Stimulated activated CD4-positive, alpha-beta T cell treated with anti-CD3 and anti-CD28 coated beads, Interleukin-1b, Interleukin-23, amount 100 ng/mL, for 24 hours (primary cell): ENCODE measurements at places on chromosomes 11 and 22.

DNA sequence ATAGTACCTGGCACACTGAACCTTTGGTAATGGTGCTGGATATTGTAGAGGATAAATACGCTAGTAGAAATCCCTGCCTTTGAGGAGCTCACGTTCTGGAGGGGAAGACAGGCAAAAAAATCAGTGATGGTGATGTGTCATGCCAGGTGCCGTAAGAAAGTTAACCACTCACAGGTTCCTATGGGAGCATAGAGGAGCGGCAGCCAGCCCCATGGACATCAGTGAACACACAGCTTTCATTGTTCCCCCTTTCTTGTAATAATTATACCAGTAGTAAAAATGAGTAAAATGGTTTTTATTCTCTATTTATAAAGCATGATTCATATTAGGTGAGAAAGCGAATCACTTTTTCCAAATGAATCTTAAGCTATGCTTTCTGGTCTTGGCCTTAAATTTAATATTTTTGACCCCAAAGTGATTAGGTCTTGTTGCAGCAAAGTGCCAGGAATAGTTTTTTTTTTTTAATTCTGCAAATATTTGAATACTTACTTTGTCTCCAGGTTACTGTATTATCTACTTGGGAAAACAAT, 57.9 kb downstream of the UVRAG start:
- no peak for DNase-seq

DNA sequence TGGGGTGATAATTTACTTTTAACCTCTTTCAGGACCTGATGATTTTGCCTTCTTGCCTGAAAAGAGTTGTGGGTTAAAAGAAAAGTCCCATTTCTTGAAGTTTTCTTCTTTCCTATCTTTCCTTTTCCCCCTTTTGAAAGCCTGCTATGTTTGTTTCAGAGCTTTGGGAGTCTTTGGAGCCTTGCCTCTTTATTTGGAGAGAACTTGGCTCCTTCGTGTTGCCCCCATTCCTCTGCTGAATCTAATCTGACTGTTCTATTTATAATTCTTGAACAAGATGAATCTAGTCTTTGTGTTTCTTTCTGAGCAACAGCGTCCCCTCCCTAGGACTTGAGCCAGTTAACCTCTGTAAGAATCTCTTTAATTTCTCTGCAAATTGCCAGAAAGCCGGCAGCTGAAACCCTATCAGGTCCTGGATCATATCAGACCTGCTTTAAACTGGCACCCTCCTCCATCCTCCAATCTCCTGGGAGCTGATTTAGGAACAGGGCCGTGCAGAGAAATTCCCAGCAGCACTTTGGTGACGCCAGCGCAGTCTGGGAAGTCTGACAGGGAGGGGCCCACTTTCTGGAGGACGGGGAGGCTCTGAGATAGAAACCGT, 289.1 kb upstream of the SORL1-AS1 start:
- DNase-seq = no peak

- no peak for DNase-seq
Observed at GRCh38 chr11:127624306-127624856, 623.8 kb upstream of the KIRREL3 start.

- peak; percentile 81 for DNase-seq
Observed at GRCh38 chr22:19730655-19731360, 7.5 kb downstream of the GP1BB start.

GRCh38 chr11:120431633-120432032, 79.9 kb upstream of the GRIK4 start:
- no peak for DNase-seq

GRCh38 chr11:15157181-15157580, 42.5 kb downstream of the INSC start:
- DNase-seq = no peak

GRCh38 chr11:124075492-124075840, 34.3 kb upstream of the OR10G7 start:
- no peak for DNase-seq

GRCh38 chr11:84833488-84834088, 793.6 kb downstream of the DLG2 start:
- no peak for DNase-seq

DNA sequence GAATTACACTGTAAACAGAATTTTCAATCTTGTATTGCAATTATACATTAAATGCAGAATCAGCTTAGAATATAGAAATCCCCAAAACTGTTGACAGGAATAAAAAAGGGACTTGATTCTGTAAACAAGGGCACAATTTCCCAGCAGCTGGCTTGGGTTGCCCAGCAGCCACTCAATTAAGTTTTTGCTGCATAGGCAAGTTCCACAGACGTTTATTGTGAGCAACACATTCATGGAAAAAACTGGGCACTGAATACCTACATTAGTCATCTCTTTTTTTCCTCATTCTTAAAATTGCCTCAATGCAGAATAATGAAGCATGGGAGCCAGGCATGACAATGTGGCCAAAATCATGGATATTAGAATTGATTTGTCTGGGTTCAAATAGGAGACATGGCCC, 421.8 kb upstream of the ANO5 start:
- no peak for DNase-seq

GRCh38 chr11:58577555-58578135, 1.2 kb upstream of the ZFP91 start:
- peak; percentile 55 for DNase-seq

DNA sequence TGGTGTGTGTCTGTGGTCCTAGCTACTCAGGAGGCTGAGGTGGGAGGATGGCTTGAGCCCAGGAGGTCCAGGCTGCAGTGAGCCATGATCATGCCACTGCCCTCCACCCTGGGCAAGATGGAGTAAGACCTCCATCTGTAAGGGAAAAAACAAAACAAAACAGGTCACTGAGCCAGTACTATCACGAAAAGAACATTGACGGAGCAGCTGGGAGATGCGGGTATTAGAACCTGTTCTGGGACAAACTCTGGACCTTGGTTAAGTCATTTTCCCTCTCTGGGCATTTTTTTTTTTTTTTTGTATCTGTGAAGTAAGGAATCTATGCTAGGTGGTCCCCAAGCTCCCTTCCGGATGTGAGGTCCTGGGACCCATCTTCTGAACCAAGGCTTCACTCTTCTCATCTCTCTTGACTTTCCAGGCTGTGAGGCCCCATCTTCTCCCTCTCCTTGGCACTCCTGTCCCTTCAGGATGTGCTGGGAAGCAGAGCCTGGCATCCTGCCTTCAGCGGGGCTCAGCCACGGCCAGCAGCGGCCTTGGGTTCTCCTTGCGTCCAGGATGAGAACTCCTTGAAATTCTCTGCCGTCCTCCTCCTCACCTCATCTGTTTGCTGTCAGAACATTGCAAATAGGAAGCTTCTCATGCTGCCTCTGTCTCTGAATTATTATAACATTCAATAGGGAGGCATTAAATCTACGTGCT, 130.8 kb downstream of the GRIK4 start:
- no peak for DNase-seq

GRCh38 chr22:47144076-47144765, 381.8 kb downstream of the TBC1D22A start:
- DNase-seq = no peak

DNA sequence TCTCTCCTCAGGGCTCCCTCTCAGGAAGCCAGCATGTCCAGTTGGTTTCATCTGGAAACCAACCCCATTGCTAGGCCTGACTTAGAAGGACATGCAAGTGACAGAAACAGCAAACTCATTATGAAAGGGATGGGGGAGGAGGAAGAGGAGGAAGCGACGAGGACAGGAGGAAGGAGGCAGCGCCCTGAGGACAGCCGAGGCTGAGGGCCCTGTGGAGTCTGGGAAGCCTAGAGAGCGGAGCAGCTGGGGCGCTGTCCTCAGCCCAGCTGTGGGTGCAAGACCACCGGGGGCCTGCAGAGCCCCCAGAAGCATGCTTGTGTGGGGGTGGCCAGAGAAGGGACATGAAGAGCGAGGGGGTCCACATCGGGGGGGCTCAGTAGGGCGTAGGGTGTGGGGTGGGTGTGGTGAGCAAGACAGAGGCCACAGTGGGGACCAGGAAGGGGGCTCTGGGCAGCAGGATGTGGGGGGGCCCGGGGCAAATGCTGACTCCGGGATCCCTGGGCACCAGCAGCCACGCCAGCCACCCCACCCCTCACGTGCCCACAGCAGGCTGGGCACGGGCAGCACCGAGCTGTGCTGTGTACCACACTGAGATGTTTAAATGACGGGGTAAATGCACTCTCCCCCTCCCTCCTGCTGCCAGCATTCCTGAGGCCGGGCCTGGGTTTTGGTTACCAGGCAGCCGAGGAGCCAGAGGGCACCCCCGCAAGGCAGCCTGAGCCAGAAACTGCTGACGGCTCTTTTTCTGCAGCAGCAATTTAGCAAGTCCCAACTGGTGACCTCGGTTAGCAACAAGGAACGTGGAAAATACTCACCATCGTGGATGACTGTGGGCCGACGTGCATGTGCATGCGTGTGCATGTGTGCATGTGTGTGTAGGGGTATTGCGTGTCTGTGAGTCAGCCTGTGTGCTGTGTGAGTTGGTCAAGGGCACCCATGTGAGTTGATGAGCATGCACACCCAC, 82.7 kb upstream of the LINC01488 start:
- DNase-seq = no peak

DNA sequence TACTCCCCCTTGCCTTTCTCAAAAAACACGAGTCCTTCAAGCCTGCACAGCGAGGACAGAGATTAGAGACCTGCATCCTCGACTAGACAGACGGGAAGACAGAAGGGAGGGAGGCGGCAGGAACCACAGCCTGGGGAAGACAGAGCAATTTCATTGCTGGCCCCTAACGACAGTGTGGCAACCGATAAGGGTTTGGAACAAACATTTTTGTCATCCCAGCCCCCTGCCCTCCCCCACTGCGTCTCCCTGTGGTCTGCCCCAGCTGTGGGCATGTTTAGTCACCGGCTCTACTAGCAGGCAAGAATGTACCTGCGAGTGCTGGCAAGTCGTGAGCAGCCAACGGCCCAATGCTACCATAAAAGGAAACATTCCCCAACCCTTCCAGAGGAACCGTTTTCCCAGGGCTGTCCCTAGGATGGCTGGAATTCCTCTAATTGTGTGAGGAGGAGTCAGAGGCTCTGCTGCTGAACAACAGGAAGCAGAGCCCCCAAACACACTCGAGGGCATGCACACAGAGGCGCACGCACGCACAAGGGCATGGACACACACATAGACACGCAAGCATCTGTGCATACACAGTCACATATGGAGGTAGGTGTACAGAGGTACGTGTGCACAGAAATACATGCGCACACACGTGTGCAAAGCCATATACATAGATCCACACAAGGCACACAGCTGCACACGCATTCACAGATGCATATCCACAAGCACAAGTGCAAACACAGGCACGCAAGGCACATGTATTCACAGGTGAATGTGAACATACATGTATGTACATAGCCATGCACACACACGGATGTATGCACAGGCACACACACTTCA, 58.3 kb downstream of the MYH9 start:
- peak; percentile 72 for DNase-seq

GRCh38 chr22:33461698-33462434, 403.7 kb upstream of the SYN3 start:
- no peak for DNase-seq

GRCh38 chr11:38460896-38461295, 1862.9 kb upstream of the RAG2 start:
- no peak for DNase-seq

DNA sequence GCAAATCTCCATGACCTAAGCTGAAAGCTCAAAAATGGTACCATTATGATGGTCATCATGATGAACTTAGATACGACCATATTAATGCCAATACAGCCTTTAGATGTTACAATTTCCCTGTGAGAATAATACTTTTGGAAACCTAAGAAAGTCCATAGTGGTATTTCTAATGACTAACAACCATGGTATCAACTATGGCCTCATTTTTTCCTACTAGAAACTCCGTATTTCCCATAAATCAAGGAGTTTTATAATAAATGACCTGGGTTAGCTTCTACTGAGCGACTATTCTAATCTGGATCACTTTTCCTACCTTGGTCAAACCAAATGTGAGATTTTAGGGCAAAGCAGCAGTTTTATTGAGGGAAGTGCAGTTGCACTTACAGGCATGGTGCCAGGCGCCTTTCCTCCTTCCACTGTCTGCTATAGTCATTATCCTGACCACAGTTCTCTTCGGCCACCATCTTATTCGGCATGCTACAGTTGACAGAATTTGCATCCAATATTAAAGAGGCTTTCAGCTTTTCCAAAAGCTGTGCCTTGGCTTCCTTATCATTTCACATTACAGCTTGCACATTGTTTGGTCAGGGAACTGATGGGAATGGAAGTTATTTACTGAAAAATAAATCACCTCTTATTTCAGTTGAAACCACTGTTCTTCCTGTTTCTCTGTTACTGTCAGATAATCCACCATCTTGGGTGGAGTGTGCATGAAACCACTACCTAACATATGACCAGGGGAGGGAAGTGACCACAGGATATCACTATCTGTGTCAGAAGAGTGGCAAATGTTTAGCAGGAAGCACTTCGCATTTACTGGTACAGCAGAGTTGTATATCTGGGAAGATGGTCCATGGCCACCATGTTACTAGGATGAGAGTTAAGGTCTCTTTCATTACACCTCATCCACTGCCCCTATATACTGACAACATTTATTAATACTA, 74.5 kb upstream of the PICALM start:
- DNase-seq = no peak

DNA sequence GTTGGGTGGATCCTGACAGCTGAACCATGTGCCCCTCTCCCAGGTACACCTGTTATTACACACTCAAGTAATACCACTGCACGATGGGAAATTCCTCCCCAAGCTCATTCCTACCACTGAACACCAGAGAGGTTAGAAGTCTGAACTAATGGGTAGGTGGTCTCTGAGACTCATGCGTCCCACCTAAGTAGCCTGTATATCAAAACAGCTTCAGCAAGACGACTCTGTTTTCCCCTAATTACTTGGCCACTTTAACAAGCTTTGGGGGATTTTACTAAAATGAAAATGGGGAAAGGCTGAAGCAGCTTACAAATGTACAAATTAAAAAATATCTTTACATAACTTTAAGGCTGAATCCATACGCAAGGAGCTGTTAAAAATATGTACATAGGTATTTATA, 29.4 kb downstream of the LGR4 start:
- DNase-seq = no peak

- DNase-seq = no peak
Observed at GRCh38 chr11:130891326-130891725, 25.0 kb downstream of the SNX19 start.

DNA sequence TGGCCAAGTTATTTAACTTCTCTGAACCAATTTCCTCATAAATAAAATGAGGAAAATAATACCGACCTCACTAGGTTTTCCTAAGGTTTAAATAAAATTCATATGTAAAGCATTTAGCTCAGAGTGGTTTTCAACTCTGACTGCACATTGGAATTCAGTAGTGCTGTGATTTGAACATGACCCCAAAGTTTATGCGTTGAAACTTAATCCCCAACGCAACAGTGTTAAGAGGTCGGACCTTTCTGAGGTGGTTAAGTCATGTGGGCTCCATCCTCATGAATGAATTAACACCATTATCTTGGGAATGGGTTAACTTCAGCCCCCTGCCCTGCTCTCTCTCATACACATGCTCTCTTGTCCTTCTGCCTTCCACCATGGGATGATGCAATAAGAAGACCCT, 322.2 kb downstream of the AASDHPPT start:
- no peak for DNase-seq
